ENCODE measurements at places on chromosomes 16 and 17.

DNA sequence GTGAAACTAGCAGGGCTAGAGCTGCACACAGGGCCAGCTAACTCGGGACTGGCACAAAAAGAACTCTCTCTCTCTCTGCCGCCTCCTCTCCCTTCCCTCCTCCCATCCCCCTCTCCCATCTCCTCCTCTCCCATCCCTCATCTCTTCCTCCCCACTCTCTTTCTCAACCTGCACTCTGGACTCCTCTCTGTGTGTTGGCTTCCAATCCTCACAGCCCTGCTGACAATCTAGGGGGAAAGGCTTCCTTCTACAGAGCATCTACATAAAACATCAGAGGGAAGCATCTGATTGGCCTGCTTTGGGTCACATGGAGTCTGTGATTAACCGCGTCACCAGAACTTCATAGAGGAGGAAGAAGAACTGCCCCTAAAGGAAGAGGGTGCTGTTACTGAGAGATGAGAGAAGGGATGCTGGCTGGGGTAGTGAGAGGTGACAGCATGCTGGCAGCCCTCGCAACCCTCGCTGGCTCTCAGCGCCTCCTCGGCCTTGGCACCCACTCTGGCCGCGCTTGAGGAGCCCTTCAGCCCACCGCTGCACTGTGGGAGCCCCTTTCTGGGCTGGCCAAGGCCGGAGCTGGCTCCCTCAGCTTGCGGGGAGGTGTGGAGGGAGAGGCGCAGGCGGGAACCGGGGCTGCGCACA, 12.8 kb upstream of the ZFP90 start:
- no peak for DNase-seq

GRCh38 chr16:58077796-58078195, 51.4 kb downstream of the CFAP20 start:
- DNase-seq, result no peak

GRCh38 chr16:81696961-81697615, 82.0 kb upstream of the PLCG2 start:
- DNase-seq, result peak; percentile 7

DNA sequence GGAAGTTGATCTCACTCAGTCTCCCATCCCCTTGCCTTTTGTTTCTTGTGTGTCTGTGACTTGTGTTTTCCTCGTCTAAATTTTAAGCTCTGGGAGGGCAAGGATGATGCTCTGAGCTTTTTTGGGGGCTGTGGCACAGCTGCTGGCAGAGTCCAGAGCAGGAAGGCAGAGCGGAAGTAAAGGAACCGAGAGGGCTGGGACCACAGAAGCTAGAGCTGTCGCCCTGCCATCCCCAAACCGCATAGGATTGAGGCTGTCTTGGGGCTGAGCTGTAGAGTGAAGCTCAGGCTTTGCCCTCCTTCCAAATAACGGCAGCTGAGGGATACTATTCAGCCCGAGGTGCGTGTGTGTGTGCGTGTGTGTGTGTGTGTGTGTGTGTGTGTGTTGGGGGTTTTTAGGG, 3.8 kb upstream of the DNAH2 start:
- no peak for DNase-seq

GRCh38 chr16:52584354-52585320, 37.7 kb upstream of the TOX3 start:
- no peak for DNase-seq

- DNase-seq, result no peak
These were observed 93.2 kb upstream of the PIRT start for GRCh38 chr17:10931133-10931532.

DNA sequence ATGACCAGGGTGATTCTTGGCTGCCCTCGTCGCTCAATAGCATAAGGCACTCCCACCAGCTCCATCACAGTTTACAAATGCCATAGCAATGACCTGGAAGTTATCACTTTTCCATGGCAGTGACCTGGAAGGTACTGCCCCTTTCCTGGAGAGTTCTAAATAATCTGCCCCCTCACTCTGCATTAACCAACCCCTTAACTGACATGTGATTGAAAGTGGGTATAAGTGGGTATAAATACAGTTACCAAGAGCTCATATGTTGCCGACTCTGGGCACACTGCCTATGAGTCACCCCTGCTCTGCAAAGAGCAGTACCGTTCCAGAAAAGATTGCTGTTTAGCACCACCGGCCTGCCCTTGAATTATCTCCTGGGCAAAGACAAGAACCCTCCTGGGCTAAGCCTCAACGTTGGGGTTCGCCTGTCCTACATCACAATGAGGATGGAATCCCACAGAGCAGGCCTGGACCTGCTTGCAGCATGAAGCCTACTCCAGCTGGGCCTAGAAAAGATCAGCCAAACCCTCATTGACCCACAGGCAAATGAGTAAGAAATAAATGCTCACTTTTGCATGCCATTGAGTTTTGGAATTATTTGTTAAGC, 95.2 kb upstream of the SEC14L1 start:
- no peak for DNase-seq

GRCh38 chr16:66939366-66939765, 4.0 kb downstream of the CES2 start:
- no peak for DNase-seq

GRCh38 chr17:61225178-61225882, 174.3 kb upstream of the TBX2 start:
- no peak for DNase-seq

DNA sequence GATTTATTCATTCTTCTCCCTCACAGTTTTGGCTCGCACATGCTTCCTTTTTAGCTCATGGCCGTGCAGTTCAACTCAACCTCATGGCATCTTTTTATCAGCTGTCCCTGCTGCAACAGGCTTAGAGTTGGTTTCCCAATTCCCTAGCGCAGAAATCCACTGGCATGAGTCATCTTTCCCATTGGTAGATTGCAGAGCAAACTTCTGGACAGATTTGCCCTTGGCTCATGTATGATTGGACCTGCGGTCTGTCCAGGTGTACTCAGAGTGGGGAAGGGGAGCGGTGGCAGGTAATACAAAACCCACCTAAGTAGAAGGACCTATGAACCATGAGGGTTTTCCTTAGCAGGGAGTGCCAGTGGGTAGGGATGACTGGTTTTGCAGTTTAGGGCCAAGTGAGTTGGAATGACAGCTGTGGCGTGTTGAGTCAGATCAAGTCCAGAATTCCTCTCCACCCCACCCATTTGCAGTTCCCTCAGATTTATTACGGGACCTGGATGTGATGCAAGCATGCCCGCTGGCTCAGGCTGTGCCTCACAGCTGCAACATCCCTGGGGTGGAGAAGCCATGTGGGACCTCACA, 584.7 kb downstream of the WWOX start:
- no peak for DNase-seq

DNA sequence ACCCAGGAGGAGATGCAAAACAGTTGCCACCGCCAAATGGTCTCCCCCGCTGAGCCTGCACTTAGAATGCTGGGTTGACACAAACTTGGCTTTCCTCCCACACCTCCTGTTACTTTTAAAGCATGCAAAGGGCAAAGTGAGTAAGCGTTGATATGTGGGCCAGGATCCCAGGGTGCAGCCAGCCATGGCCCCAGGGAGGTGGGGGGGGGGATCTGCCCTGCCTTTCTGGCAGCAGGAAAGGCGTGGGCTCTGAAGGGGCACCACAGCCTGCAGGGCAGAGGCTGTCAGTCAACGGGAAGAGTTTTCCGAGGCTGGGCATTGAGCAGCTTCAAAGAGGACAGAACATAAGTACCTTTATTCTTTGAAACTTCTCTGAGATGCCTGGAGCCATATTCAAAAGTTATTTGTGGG, 142.3 kb downstream of the ABCC12 start:
- DNase-seq, result peak; percentile 87

- no peak for DNase-seq
These were observed 3.6 kb upstream of the POLG2 start for GRCh38 chr17:64500487-64500859.

GRCh38 chr16:29806099-29806579, at the start of gene MAZ:
TSS of gene MAZ (plus strand) at chr16:29806529. CDS start at chr16:29806702, 173 bp downstream.
- no peak for DNase-seq

- DNase-seq, result no peak
These were observed 12.1 kb upstream of the FOXF1 start for GRCh38 chr16:86498155-86498670.

GRCh38 chr17:64102627-64103390, 27.1 kb downstream of the ERN1 start:
- DNase-seq, result no peak

DNA sequence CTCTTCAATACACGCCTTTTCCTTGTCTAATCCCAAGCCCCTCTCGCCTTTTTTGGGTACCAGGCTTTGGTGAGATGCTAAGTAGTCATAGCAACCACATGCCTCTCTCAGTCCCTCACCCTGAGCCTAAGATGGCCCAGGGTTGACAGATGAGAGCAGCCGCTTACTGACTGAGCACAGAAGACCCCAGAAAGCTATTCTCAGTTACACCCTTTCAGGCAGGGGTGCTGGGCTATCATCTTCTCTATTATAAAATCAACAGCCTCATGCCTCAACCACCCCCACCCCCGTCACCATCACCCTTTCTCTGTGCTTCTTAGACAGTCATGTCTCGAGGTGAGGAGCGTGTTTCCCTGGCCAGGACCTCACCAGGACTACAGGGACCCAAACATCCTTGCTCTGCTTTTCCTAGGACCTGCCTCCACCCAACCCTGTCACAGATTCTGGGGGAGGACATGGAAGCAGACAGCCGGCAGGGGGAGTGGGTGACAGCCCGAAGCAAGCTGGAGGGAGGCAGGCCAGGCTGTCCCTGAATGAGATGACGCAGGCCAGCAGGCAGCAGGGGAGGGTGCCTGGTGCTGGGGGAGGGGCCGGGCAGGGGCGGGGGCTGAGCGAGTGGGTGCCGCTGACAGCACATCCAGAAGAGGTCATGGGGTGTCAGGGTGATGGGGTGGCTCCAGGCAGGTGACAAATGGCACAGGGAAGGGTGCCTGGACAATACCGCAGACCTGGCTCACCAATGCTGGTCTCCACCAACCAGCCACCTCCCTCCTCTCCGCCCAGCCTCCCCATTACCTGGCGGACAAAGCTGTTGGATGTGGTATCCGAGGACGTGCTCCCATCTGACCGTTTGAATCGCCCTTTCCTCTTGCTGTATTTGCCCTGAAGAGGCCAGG, 3.1 kb downstream of the CACNB1 start:
- DNase-seq, result no peak

- no peak for DNase-seq
These were observed 26.1 kb upstream of the MLKL start for GRCh38 chr16:74726716-74727115.

DNA sequence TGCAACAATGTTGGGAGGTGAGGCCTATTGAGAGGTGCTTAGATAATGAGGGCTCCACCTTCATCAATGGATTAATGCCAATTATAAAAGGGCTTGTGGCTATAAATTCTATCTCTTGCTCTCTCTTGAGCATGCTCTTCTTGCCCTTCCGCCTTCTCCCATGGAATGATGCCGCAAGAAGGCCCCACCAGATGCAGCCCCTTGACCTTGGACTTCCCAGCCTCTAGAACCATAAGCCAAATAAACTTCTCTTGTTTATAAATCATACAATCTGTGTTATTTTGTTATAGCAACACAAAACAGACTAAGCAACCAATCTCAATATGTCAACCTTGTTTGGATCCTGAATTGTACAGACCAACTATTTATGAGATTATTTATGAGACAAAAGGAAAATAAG, 20.0 kb downstream of the MYH10 start:
- no peak for DNase-seq

DNA sequence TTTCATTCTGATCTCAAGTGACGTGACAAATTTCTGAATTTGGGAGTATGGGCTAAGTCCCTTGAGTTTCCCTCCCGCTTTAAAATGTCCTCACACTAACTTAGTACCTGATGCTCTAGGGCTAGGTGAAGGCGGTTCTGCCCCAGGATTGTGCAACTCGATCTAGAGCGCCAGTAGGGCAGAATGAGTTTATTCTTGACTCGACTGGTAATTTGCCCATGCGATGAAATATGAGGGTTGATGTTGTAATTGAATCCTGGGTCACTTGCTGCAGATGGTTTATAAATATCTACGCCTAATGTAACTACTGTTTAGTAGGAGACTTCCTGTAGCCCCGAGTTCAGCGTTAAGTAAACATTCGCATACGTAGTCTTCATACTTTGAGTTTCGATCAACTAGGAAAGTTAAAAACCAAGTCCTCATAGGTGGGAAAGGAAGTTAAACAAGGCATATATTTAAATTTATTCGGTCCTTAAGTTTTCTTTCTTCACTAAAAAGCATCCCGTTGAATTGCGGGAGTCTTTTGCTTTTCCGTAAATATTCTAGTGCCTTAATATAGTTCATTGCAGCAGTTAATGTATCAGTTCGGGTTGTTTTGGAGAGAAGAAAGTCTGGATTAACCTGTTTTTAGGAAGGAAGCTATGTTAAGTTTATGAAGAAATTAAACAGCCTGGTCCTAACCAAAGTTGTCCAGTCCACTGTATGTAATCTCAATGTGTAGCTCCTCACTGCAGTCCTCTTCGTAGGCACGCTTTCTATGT, 1.6 kb downstream of the CTCF start:
- no peak for DNase-seq

DNA sequence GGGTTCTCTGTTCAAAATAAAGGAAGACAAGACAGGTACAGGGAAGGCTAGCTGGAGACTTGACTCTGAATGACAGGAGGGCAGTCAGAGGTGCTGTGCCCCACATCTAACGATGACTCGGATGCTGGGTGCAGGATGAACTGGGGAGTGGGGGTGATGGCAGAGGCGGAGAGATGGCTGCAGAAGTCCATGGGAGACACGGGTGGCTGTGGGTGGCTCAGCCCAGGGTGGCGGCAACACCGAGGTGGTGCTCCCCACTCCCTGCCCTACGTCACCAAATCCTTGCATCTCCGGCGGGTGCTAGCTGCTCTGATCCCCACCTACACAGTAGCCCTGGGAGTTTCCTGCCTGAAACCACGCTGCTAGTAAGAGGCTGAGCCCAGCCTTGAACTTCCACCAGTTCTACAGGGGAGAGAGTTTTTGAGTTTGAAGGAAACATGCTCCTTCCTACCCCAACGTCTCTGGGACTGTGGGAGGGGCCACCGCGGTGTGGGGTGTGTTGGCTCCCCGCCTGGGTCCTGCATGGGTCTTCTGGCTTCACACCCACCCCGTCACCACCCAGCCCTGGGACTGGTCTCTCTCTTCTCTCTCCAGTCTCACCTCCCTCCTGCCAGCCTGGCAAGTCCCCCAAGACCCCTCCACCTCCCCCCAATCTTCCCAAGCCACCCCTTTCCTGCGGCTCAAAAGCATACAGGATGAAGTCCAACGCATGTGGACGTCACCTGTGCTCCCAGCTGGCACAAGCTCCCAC, 4.5 kb downstream of the GSG1L start:
- DNase-seq, result no peak

DNA sequence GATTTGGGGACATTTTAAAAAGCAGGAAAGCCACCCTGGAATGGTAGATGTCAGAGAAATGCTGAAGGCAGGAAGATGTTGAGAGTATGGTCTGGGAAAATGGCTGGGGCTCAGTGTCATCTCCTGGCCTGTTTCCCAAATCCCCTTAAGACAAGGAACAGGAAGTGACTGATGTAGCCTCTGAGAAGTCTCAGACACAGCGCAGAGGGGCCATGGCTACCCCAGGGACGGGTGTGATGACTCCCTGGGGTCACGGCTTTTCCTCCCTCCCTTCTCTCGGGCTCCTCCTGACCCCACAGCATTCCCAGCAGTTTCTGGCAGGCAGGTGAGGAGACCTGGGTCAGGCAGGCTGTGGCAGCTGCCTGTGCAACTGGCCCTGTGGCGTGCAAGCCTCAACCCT, 45.4 kb downstream of the RAP1GAP2 start:
- no peak for DNase-seq

GRCh38 chr17:81301195-81302144, 6.4 kb upstream of the SLC38A10 start:
- no peak for DNase-seq

- no peak for DNase-seq
These were observed 10.5 kb downstream of the MMP28 start for GRCh38 chr17:35784895-35785294.

GRCh38 chr16:54962045-54962444, 31.4 kb downstream of the IRX5 start:
- DNase-seq, result no peak

GRCh38 chr16:31519759-31520431, 7.8 kb upstream of the AHSP start:
- no peak for DNase-seq

Data from kidney glomerular epithelial cell (primary cell).